ENCODE measurements at places on chromosomes 5 and 9. TPM values are rescaled to one million over a fixed set of nuclear protein-coding genes. Genes with fewer than 3 reads are reported as not detected.

The FGD3 gene
- total RNA-seq = 133 TPM

The PCDHA12 gene
- not detected for total RNA-seq

The PSMB7 gene
- total RNA-seq = 137 TPM

The ABO gene
- total RNA-seq = 2.1 TPM

The TNFSF15 gene
- total RNA-seq = 3.9 TPM

The TEX48 gene
- 1.1 TPM for total RNA-seq

The ALDH7A1 gene
- 0.66 TPM for total RNA-seq

The EHMT1 gene
- 101 TPM for total RNA-seq

The ZFAND5 gene
- total RNA-seq = 111 TPM

The OTP gene
- total RNA-seq = not detected

The CTSV gene
- total RNA-seq = 0.17 TPM

The FGF1 gene
- not detected for total RNA-seq

The CACFD1 gene
- 1.3 TPM for total RNA-seq

The CARTPT gene
- total RNA-seq = not detected

The ZFP2 gene
- total RNA-seq = 0.24 TPM

The FOXD4L5 gene
- 0.32 TPM for total RNA-seq
